ENCODE measurements at places on chromosomes 5 and 9. TPM values are rescaled to one million over a fixed set of nuclear protein-coding genes. Genes with fewer than 3 reads are reported as not detected.

- DNase-seq: no peak
Observed at GRCh38 chr9:104586496-104587180, 12.6 kb downstream of the OR13C5 start.

DNA sequence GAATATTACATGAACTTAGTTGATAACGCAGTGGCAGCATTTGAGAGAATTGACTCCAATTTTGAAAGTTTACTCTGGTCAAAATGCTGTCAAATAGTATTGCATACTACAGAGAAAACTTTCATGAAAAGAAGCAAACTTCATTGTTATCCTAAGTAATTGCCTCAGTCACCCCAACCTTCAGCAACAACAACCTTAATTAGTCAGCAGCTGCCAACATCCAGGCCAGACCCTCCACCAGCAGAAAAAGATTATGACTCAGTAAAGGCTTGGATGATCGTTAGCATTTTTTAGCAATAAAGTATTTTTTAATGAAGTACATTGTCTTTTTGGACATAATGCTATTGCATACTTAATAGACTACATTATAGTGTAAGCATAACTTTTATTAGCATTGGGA is 40.8 kb upstream of the SPDL1 start:
- no peak for DNase-seq

DNA sequence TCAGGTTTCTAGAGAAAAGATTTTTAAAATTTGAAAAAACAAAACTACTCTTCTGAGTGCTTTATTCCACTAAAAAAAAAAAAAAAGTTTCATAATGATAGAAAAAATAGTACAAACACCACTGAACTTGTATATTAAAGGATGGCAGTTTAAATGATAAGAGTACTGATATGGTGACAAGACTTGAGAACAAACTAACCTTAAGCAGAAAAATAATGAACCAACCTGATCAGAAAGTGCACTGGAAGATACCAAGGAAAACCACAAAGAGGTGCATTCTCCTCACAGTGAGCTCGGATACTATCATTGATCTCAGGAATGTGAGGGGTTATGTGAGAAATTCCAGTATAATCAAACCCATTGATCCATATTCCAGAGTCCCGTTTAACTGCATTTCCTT is 34.3 kb downstream of the ERMP1 start:
- DNase-seq: no peak

DNA sequence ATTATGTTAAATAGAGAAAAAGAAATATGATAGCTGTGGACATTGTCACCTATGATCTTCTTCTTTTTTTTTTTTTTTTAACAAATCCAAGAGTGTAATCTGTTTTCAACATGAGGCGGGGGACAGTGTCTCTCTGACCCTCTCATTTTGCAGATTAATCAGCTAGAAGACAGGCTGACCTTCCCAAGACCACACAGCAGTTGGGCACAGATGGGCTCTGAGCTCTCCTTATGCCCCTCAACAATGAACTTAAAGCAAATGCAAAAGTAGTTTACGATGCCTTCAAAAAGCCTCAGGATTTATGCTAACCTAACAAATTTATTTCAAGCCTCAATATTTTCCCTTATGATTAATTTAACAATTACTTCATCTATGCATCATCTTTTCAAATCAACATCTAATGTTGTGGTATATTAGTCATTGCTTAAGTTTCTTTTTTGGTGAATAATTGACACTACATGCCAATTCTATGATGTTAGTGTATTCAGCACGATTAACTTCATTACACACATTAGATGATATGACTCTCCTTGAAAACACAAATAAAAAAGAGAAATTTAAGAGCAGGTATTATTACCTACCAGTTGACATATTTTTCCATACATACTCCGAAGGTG is 7.4 kb downstream of the NFIL3 start:
- no peak for DNase-seq

DNA sequence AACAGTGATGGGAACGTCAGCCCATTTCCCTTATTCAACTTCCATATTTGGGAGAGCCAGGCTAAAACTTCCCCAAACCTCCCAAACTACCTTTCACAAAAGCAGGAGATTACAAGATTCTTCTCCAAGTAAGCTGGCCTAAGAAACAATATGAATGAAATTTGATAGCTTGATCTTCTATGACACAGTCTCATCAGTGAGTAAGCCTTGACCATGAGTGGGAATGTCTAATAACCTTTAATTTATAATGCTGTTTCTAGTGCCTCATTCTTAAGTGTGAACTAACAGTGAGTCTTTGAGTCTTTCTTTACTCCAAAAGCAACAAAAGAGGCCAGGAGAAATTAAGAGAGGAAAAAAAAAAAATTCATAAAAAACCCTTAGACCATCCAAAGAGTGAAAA is 1379.9 kb downstream of the EFNA5 start:
- DNase-seq: no peak

DNA sequence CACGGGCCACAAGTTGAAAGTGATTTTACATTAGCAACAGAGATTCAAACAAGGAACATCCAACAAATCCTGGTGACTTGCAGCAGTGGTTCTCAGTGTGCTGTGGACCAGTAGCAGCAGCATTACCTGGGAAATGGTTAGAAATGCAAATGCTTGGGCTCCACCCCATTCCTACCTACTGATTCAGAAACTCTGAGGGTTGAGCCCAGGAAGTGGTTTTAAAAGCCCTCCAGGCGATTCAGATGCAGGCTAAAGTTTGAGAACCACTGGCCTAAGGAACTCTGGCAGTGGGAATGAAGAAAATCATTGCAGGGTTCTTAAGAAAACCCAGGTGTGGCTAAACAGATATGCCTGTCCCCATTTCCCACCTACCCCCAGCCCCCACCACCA is 398.8 kb downstream of the ENC1 start:
- no peak for DNase-seq

DNA sequence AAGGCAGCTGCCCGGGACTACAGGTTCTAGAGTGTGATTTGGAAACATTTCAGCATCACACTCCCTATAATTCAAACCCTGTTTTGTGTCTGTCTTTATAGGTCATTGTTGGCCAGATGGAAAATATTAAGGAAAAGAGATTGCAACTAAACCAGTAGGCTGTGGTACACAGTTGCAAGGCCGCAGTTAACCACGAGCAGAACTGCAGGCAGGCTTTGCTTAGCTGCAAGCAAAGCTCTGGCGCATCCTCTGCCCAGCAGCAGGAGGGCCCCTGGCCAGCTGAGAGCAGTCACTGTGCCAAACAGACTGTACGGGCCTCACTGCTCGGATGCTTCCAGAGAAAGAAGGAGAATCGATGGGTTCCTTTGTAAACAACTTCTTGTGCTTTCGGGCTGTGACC is 204.5 kb downstream of the DENND1A start:
- no peak for DNase-seq

- no peak for DNase-seq
Observed at GRCh38 chr5:15283076-15283475, 216.9 kb upstream of the FBXL7 start.

DNA sequence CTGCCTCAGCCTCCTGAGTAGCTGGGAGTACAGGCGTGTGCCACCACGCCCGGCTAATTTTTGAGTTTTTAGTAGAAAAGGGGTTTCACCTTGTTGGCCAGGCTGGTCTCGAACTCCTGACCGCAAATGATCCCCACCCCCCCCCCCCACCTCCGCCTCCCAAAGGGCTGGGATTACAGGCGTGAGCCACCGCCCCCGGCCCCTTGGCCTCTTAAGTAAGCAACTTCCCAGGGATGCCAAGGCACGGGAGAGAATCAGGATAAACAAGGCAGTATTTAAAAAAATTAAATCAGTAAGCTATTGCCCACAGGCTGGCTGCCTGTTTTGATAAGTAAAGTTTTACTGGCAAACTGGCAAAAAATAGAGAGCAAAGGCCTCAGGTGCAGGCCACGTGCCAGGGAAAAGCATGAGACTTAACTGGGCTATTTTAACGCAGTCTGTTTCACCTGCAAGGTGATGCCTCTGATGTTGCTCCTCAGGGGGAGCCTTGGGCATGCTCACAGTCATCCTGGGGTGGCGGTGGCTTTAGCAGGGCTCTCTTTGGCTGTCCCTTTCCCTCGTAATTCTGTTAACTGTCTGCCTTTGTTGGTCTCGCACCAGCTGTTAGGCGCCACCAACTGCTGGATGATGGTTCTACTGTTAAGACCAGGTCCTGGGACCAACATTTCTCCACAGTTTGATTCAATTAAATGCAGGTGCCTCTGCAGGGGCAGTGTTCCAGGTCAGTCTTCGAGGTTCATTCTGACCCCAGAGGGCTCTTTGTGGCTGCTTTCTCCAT is 19.4 kb upstream of the RNF130 start:
- no peak for DNase-seq

- no peak for DNase-seq
Observed at GRCh38 chr5:125052584-125052983, 306.1 kb upstream of the ZNF608 start.

GRCh38 chr5:179411161-179411841 is 66.0 kb upstream of the ADAMTS2 start:
- no peak for DNase-seq

GRCh38 chr9:99948482-99948881 is 42.0 kb downstream of the STX17 start:
- no peak for DNase-seq

The PCDHA3 gene
- not detected for polyA plus RNA-seq

The AKNA gene
- polyA plus RNA-seq: 13.8 TPM

The TAL2 gene
- polyA plus RNA-seq: not detected

The LMAN2 gene
- 409 TPM for polyA plus RNA-seq

The SLC25A2 gene
- not detected for polyA plus RNA-seq

The TRPM6 gene
- not detected for polyA plus RNA-seq

All from immature natural killer cell (primary cell).